ENCODE measurements at places on chromosomes 16 and 17.

DNA sequence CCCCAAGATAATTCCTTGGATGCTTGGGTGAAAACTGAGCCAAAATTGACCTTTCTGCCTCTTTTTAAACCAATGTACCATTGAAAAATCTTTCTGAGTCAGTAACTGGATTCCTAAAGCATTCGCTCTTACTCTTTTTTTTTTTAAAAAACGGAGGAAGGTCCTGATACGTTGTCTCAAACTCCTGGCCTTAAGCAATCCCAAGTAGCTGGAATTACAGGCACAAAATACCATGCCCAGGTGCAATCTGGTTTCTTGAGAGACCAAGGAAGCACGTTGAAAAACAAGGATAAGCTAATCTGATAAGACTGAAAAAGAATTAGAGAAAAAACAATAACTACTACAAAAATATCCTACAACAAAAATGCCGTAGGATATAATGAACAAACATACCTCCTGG is 136.5 kb downstream of the SSH2 start:
- no peak for DNase-seq

DNA sequence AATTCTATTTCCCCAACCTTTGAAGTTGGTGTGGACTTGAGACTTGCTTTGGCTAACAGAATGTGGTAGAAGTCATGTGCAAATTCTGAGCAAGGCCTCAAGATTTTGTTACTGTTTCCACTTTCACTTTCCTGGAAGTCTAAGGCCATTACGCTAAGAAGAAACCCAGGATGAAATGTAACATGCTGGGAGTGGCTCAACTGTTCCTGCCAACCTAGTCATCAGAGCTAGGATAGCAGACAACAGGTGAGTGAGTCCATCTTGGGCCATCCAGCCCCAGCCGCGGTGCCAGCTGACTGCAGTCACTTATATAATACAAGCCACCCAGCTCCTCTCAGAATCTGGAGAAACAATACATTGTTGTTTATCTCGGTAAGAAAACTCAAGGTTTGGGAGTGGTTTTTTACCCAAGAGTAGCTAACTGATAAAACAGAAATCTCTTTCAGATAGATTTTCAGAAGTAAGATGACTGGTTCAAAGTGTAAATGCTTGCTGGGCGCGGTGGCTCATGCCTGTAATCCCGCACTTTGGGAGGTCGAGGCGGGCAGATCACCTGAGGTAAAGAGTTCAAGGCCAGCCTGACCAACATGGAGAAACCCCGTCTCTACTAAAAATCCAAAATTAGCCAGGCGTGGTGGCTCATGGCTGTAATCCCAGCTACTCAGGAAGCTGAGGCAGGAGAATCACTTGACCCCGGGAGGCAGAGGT is 10.7 kb upstream of the STX4 start:
- no peak for DNase-seq

GRCh38 chr16:73265935-73266334 is 218.0 kb upstream of the ZFHX3 start:
- no peak for DNase-seq

DNA sequence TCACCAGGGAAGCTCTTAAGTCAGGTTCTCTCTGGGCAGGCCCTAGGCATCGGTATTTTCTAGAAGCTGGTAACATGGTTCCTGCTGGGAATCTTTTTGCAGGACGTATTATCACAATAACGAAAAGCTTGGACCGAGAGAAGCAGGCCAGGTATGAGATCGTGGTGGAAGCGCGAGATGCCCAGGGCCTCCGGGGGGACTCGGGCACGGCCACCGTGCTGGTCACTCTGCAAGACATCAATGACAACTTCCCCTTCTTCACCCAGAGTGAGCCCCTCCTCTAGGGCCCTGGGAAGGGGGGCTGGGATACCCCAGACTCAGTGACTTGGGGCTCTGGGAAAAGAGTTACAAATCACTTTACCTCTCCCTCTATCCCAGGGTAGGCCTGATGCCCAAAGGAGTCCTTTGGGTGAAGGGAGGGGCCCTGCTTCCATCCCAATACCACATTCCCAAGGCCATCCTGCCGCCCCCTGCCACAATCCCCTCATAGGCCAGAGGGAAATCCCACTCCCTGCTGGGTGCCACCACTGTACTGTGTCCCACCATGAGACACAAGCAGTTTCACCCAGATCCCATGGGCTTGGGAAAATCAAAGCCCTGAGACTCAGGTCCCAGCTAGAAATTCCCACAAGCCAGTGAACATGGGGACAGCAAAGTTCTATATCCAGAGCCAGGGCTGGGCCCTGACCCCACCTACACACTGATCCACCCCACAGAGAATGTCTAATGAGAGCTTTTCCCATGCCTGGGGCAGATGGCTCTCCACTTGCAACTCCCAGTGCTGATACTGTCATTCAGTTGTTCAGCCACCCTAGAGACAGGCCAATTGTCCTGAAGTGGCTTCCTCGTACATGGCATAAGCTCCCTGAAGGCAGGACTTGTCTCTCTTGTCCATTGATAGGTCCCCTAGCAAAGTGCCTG is 23.0 kb downstream of the CDH5 start:
- no peak for DNase-seq

DNA sequence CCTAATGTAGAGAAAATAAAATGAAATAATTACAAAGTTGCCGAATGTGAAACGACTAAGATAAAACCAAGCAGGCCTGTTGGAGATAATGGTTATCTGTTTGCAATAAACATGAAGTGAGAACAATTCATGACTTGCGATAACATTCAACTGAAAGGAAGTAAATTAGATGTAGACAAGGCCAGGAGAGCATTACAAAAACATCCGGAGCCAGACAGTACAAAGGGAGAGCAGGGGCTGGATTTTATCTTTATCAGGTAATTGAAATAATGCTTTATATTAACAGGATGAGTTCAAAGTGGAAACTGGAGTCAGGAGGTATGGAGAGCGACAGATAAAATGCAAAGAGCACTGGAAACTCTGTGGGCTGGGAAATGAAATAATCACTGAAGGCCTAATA is 265.6 kb upstream of the GOT2 start:
- DNase-seq: no peak

GRCh38 chr17:67456889-67457288 is 79.8 kb downstream of the PITPNC1 start:
- DNase-seq: no peak

DNA sequence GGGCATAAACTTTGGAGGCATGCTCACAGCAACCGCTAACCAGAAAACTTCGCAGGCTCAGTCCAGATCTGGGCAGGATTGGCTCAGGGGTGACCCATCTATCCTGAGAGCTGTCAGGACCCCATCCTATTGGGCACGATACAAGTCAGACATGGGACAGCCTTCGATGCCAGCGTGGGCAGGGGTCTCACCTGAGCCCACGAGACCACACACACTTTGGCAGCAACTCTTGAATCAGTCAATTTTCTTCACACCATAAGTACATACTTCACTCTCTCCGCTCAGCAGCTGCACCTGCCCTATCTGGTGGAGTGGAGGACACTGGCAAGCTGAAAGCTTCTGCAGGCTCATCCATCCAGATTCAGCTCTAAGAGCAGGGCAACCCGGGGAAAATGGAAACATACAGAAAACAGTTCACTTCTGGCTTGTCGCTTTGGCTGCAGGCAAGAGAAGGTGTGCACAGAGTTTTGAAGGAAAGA is 48.3 kb downstream of the ZFHX3 start:
- no peak for DNase-seq

Data from CD4-positive, alpha-beta T cell treated with Interleukin-12 subunit alpha and Interleukin-12 subunit beta, for 1 hour (primary cell).